ENCODE measurements at places on chromosomes 4 and X.

- no peak for DNase-seq
Measured at GRCh38 chrX:53813670-53814440, 127.3 kb upstream of the HUWE1 start.

- DNase-seq = peak; percentile 3
Measured at GRCh38 chr4:63296773-63297172, 1112.5 kb downstream of the TECRL start.

- DNase-seq = no peak
Measured at GRCh38 chrX:118724365-118724764, 3.0 kb upstream of the IL13RA1 start.

GRCh38 chr4:176949029-176949428 is 156.3 kb upstream of the VEGFC start:
- DNase-seq = no peak

DNA sequence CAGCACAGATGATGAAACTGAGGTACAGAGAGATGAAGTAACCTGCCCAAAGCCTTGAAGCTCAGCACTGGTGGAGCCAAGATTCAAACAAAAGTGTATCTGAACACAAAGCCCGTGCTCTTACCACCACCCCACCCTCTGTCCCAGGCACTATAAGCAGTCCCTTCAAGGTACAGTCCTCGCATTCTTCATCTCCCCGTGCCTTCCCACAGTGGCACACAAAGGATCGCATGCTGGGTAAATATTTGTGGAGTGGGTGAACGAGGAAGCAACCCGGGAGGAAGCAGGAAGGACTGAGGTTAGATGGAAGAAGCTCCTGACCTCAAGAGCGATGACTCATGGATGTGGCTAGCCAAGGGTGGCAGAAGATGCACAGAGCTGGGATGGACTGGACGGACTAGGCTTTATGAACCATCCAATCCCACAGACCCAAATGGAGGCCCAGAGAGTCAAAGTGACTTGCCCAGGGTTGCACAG is 18.4 kb downstream of the IQSEC2 start:
- DNase-seq = peak; percentile 79

DNA sequence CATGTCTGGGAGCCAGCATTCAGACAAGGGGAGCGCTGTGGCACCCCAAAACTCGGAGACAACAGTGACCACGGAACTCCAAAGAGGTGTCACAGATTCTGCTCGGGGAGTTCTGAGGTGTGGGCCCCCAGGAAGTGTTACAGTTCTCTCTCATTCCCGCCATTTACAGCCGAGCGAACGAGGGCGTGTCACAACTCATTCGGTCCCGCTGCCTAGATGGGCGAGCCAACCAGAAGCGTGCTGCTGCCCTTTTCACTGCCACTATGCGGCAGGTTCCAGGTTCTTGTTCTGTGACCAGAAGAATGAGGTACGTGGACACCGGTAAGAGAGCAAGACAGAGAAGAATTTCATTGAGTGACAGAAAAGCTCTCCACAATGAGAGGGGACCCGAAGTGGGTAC is 1370.6 kb upstream of the AGA start:
- no peak for DNase-seq

DNA sequence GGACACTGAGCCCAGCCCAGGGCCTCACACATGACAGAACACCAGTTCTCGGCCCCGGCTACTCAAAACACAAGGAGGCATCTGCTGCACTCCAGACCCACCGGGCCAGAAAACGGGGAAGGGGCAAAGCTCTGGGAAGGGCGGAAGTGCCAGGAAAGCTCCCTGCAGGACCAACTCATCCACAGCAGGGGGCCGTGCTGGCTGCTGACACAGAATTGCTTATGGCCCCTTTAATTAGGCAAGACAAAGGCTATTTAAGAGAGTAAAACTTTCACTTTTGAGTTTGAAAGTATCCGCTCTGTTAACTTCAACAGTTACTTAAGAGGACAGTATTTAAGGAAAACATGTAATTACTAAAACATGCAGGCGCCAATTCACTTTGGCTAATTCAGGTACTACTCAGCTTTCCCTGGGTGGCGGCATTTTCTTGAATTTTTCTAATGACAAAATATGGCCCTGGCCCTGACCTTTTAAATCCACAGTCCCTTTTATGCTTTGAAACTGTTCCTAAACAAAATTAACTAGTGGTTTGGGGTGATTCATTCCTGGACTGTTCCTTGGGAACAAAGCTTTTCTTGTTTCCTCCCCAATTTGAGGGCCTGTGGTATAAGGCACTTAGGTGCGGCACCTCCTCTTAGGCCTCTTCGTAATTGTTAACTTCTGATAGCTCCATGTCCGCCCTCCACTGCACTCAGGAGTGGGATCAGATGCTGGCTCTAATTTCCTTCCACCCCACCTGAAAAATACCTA is 40.4 kb downstream of the NSG1 start:
- no peak for DNase-seq

DNA sequence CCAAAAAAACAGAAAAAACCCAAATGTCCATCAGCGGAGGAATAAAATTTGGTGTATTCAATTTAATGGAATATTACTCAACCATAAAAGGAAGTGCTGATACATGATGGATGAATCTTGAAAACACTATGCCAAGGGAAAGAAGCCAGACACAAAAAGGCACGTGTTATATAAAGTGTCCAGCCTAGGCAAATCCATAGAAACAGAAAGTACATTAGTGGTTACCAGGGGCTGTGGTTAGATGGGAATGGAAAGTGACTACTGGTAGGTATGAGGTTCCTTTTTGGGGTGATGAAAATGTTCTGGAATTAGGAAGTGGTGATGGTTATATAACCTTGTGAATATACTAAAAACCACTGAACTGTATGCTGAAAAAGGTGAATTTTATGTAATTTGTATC is 3.5 kb upstream of the CDKL2 start:
- DNase-seq = no peak

GRCh38 chr4:37299468-37299867 is 54.9 kb downstream of the NWD2 start:
- DNase-seq = no peak
